ENCODE measurements at places on chromosomes 5 and 9. TPM values are rescaled to one million over a fixed set of nuclear protein-coding genes. Genes with fewer than 3 reads are reported as not detected.

DNA sequence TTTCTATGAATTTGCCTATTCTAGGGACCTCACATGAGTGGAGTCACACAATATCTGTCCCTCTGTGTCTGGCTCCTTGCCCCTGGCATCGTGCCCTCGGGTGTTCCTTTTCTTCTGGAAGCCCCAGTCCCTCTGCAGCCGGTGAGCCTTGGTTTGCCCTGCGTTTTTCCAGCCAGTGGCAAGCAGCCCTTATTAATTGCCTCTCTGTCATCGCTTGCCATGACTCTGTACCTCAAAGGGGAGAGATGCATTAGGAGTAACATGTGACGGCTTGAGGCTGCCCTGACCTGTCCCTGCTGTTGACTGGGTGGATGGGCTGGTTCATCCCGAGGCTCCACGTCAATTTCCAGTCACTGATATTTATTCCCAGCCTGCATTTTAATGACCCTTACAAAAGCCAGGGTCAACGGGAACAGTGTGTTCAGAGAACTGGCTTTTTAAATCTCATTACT is 87.3 kb downstream of the CFAP90 start:
- DNase-seq: no peak

GRCh38 chr9:13083366-13083765 is 196.1 kb downstream of the MPDZ start:
- no peak for DNase-seq

- DNase-seq: no peak
Observed at GRCh38 chr9:971901-972500, 4.5 kb upstream of the DMRT3 start.

GRCh38 chr9:92508018-92508820 is 25.9 kb upstream of the ASPN start:
- no peak for DNase-seq

The SLC6A3 gene
- total RNA-seq: not detected

The FBXO38 gene
- total RNA-seq: 70.1 TPM

The SH3RF2 gene
- total RNA-seq: 1.1 TPM
